T-helper 22 cell (primary cell): ENCODE measurements at places on chromosomes 12 and 14.
A peak's percentile ranks its signal among the peaks of the same experiment; 100 is the strongest.

GRCh38 chr12:120100630-120101029, 15.9 kb downstream of the RAB35 start:
- no peak for DNase-seq

DNA sequence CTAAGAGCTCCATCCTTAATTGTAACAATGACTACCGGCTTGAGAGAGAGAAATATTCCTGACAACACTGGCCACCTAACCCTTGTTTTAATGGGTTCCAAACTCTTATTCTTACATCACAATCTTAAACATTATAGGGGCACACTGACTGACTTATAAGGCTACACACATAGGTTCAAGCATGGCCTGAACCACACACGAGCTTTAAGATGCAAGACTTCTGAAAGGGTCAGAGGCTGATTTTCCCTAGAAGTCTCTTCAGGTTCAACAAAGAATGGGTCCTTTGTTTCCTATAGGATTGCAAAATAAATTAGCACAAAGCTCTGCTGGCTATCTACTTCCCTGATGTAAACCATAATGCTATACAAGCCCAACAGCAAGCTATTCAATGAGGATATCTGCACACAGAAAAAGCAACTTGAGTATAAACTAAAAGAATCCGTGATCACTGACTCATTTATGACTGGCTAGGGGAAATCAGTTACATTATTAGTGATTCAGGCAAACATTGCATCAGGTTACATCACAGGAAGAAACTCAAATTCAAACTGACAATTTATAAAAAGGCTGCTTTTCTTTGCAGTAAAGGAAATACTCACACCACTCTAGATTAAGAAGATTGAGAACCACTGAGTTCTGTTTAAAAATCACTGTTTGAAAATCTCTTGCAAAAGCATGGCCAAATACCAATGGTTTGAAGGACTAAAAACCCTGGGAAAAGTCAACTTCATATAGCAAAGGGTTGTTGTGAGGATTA, 8.5 kb downstream of the BTG1 start:
- no peak for DNase-seq

DNA sequence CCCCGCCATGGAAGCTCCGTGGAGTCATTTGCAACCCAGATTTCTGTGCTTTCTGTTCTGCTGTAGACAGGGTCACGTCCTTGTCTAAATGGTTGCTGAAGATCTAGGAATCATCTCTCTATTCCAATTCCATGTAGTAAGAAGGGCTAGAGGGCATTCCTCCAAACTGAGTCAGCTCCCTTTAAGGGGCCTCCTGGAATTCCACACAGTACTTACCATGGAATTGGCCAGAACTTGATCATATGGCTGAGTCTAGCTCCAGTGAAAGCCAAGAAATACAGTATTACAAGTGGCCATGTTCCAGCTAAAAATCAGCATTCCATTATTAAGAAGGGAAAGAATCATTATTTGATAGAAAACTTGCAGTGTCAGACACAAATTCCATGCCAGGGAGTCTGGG, 171.9 kb downstream of the PRKCH start:
- DNase-seq: no peak

DNA sequence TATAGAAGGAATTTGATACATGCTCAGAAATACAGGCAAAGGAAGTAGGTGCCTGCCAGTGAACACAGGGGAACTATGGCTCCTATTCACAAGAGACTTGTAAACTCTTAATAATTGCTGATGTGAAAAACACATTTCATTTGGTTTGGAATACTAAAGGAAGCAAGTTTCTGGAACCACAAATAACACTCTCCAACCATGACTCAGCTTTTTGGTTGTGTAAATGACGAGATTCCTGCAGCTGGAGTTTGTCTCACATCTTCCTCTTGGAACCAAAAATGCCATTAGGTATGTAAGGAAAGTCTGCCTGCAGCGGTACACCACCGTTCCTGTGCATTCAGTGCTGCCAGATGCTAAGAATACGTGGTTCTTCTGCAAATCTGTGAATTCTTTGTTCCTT, 4.5 kb upstream of the OR11H6 start:
- DNase-seq: no peak

DNA sequence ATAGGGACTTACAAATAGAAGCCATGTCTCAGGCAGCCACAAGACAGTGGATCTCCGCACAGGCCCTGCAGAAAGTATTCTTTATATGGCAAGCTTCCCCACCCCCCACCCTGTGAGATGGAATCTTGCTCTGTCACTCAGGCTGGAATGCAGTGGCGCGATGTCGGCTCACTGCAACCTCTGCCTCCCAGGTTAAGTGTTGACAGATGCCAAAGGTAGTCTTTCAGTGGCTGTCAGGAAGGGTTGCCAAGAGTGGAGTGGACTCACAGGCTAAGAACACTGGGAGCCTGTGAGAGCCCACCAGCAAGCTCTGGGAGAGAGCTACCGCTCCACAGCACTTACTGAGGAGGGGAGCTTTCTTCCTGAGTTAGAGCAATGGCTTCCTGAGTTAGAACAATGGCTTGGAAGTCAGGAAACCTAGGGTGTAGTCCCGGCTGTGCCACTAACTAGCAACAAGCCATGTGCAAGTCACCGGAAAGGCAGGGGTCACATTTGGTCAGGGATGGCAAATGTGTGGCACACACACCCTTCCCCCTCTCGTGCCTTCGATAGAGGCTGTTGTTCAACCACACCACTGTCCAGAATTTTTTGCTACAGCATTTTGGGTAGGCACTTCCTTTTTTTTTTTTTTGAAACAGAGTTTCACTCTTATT, 2.6 kb downstream of the RNASE1 start:
- no peak for DNase-seq

DNA sequence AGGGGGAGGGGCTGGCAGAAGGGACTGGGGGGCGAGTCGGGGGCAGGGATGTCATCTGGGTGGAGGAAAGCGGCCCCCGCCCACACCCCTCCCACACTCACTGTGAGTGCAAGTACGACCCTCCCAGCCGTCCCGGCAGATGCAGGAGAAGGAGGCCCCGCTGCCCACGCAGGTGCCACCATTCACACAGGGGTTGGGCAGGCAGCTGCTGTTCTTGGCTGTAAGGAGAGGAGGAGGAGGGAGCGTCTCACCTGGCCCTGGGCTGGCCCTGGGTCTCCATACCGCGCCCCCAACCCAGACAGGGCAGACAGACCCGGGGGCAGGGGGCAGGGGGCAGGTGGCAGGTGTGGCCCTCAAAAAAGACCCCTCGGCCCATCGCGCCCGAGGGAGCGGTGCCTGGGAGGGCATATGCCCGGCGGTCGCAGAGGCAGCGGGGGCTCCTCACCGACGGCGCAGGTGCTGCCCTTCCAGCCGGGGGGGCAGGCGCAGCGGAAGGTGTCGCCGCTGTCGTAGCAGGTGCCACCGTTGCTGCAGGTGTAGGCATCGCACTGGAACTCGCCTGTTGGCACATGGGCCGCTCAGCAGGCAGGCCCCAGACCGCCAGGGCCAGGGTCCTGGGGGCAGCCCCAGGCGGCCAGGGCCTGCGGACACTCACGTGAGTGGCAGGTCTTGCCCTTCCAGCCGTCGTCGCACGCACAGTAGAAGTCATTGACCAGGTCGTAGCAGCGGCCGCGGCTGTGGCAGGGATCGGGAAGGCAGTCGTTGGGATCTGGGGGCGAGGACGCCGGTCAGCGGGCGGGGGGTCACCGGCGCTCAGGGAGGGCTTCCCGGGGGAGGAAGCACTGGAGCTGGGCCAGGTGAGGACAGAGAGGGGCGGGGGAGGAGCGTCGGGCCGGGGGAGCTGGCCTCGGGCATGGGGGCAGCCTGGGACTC, 20.6 kb downstream of the JAG2 start:
- no peak for DNase-seq

- DNase-seq: no peak
Measured at GRCh38 chr12:68508576-68508975, 102.1 kb upstream of the RAP1B start.

- no peak for DNase-seq
Measured at GRCh38 chr14:45267071-45267470, 14.1 kb upstream of the MIS18BP1 start.

GRCh38 chr14:53331247-53331646, 178.1 kb upstream of the DDHD1 start:
- DNase-seq: no peak

GRCh38 chr12:84986586-84986985, 49.5 kb downstream of the TSPAN19 start:
- DNase-seq: no peak

GRCh38 chr12:64221651-64222008, 466 bp downstream of the KICS2 start:
- DNase-seq: peak; percentile 35

DNA sequence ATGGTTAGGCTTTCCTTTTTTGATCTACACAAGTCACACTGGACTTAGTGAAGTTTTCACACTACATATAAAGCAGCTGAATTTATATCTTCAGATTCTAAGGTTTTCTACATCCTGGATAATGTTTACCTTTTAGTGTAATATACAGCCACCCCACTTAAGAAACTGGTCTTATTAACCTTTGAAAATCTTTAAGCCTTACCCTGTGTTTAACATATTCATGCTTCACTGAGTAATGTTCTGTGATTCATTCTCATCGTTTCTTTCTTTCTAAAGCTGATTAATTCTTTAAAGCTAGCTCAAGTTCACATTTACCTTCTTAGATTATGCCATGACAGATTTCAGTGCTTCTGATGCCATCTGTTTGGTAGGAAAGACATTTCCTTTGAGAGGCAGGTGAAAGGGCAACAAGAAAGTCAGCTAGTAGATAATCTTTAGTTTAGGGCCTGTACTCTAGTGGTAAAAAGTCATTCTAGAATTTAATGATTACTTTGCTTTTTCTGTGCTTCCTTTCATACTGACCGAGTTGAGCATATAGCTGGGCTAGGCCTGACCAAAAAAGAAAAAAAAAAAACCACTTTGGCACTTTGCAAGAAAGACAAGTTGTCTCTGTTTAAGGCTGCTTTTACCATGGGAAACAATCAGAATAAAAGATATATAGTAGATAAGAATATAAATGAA, 690.9 kb upstream of the FBXO33 start:
- DNase-seq: no peak

DNA sequence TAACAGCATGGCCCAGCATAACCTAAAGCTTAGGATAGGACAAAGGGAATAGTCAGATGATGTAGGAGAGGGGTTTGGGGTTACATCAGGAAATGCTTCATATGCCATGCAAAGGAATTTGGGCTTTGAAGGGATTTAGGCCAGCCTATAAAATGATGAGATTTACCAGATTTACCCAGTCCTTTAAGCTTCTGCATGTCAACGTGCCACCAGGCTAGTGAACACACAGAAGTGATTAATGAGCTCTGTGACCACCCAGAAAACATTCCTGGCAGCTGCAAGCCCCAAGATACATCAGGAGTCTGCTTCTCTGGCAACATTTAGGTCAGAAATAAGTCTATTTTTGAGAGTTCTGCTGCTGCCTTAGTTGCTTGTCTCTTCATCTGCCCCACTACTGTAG, 118.3 kb downstream of the LRIG3 start:
- no peak for DNase-seq

- no peak for DNase-seq
Measured at GRCh38 chr14:89344920-89345254, 72.1 kb downstream of the FOXN3 start.

DNA sequence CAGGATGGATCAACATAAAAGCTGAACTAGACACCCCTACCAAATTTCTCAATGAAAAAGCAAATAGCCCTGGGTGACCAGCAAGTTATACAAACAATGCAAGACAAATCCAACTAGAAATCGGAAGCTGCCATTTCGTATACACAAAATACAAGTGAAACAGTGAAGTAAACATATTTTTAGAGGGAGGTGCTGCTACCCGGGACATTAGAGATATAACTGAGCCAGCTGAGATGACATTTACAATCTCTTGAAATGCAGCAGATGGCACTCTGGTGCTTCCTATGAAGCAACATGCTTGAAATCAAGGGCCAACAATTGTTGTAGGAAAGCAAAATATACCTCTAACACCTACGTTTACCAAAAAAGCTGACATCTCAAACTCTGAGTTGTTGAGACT, 25.5 kb downstream of the BDKRB1 start:
- no peak for DNase-seq

DNA sequence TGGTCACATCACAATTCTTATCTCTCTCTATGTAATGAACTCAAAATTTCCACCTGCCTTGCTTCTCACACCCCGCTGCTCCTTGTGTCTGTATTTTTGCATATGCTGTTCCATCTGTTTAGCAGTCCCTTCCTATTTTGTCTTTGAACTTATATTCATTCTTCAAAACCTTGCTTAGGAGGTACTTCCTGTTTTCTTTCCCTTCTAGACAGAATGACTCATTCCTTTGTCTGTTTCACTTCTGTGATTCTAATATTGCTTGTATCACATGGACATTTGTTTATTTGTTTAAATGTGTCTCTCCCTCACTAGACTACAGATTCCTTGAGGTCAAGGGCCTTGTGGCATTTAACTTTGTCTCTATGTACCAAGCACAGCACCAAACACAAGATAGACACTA, 424.2 kb downstream of the ETNK1 start:
- no peak for DNase-seq

DNA sequence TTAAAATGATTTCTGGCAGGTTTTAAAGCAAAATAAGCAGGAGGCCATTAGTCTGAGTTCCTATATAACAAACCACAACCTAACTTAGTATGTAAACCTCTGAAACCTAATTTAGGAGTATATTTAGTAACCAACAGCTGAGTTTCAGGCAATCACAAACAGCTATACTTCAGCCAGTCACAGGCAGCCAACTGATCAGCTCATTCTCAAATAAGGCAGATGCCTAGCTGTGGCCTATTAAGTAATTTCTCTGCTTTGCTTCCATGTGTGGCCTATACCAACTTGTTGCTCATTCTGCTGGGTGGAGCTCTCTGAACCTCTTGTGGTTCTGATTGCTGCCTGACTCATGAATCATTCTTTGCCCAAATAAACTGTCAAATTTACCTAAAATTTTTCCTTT, 408.9 kb upstream of the FBXO33 start:
- no peak for DNase-seq

- no peak for DNase-seq
Measured at GRCh38 chr12:93712200-93712599, 35.0 kb downstream of the CRADD start.

- no peak for DNase-seq
Measured at GRCh38 chr14:103576371-103577024, 13.7 kb downstream of the COA8 start.
